ENCODE measurements at places on chromosomes 3 and 15. TPM values are rescaled to one million over a fixed set of nuclear protein-coding genes. Genes with fewer than 3 reads are reported as not detected.

GRCh38 chr3:134376786-134377426, 2.7 kb upstream of the AMOTL2 start:
- DNase-seq = no peak

DNA sequence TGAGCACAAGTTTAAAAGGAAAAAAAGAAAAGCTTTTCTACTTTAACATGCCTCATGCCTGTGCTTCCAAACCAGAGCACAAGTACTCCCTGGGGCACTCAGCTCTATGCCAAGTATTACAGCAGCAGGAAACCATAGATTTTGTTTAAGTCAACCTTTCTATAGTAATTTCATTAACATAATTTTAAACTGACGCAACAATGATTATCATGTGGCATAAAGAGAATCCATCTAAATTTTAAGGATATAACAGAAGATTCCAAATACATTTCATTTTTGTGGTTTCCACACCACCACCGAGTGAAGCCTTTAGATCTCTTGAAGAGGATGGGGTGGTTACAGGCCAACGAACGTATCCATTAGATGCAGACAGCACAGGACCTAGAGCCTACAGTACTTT, 112.1 kb downstream of the TNIK start:
- DNase-seq = no peak

- DNase-seq = no peak
Measured at GRCh38 chr3:153357436-153357835, 195.4 kb downstream of the RAP2B start.

The ALDH1A2 gene
- total RNA-seq = not detected

- no peak for DNase-seq
Measured at GRCh38 chr3:185519021-185519420, 20.2 kb upstream of the TMEM41A start.

The C3orf20 gene
- total RNA-seq = not detected

DNA sequence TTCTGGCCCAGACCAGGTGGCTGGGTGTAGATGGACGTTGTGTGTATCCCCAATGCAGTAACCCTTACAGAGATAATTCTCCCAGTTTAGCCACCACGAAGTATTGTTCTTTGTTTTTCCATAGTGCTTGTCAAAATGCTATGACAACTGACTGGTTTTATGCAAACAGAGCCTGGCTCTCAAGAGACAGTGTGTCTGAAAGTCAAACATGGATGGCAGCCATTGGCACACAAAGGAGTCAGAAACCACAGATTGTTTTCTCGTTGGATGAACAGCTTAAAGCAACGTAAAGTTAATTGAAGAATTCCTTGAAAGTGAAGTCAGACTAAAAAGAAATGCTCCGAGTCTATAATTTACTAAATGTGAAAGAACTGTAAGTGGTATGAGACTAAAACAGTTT, 91.2 kb downstream of the FILIP1L start:
- no peak for DNase-seq

- DNase-seq = no peak
Measured at GRCh38 chr3:8887435-8888300, 75.6 kb downstream of the RAD18 start.

DNA sequence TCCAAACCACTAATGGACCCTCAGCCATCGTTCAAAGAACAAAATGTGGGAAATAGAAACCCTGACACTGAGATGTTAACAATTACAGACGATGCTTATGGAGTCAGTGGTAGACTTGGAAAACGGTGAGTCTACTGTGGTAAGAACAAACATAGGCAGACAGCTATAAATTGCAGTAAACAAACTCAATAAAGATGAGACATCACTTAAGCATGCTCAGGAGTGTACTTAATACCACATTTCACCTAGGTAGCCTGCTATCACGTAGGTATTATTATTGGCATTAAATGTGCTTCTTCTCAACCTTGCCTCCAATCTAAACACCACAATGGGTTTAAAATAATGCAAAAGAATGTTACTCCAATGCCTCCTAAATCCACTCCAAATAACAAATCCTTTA, 2.5 kb downstream of the OSBPL10 start:
- no peak for DNase-seq

The PLSCR2 gene
- not detected for total RNA-seq

DNA sequence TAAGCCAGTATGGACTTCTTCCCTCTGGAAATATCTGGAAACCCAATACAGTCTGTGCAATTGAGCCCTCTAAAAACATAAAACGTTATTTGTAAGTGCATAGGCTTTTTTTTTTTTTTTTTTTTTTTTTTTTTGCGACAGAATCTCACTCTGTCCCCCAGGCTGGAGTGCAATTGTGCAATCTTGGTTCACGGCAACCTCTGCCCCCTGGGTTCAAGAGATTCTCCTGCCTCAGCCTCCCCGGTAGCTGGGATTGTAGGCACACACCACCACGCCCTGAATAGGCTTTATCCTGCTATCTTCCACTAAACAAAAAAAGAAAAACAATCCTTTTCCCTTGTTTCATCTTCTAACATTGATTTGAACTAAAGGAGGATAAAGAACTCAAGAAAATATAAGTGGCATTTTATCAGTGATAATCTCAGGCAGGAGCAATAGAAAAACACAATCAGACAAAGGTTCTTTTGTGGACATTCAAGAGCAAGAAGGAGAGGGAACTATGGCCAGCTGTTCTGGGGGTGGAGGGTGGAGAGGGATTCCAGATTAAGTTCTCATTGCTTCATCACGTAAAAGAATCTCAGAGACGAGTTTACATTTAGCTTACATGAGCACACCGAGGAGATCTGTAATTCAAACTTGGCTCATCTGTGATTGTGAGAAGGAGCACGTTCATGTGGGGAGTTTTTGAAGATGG, 68.6 kb downstream of the ITGB5 start:
- no peak for DNase-seq

DNA sequence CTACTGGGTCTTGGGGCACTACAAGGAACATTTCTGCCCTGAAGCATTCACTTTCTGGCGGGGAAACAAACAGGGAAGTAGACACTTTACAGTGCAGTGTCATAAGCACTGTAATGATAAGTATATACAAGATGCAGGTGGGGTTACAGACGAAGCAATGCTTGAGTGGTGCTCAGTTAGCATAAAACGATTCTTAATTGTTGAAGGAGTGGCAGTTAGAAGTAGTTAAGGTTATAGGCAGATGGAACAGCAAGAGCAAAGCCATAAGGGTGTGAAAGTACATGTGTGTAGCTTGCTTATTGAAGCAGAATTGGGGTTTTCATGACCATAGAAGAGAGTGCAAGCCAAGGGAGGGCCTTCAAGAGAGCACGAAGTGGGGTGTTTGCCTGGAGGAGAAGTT, 46.2 kb downstream of the SLC25A26 start:
- no peak for DNase-seq

DNA sequence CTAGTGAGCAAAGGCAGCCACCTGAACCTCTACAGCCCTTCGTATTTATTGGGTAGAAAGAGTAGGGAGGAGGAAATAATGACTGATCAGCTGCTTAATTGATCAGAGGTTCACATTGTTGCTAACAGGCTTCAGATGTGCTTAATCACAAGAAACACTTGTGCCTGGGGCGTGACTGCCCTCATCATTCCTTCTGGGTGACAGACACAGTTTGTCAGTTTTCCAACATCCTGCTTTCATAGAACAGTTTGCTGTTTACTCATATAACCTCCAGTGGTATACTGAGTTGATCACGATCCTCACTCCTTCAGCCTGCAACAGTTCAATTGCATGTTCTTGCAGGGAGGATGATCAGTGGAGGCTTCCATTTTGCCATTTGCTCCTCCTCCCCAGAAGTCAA, 13.6 kb upstream of the CASR start:
- no peak for DNase-seq

DNA sequence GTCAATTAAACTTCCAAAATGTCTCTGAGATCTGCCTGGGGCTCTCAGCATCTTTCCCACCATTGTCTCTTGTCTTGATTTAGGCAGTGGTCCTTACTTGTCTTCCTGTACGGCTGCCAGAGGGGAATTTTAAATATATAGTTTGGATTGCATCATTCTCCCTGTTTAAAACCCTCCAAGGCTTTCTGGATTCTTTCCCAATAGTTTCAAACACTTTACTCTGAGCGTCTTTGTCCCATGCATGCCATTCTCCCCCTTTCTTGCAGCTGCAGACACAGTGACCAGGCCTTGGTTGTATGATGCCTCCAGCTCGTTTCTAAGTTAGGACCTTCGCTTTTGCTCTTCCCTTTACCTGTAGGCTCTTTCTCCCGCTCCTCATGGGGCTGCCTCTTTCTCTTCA, 323.3 kb upstream of the CTNNB1 start:
- no peak for DNase-seq

- DNase-seq = peak; percentile 93
Measured at GRCh38 chr3:194740859-194741491, 55.3 kb downstream of the FAM43A start.

GRCh38 chr15:96253006-96253747, 77.3 kb upstream of the NR2F2 start:
- DNase-seq = no peak

DNA sequence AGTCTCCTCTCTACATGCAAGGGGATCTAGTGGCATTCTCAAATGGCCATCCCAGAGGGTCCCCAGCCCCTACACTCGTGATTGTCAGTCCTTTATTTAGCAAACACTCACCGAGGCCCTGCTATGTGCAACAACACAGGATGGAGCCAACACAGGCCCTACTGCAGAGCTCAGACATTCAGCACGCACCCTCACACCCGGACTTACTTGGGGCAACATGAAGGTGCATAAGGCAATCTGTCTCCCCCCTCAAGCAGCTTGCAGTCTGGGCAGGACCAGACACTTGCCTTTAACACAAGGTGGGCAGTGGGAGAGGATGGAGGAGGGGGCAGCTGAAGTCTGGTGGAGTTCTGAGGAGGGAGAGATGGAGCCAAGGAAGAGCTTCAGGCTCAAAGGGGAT, 258.4 kb downstream of the XXYLT1 start:
- no peak for DNase-seq

The TMCO5A gene
- total RNA-seq = not detected

The LSAMP gene
- 5.9 TPM for total RNA-seq

- peak; percentile 47 for DNase-seq
Measured at GRCh38 chr3:179260949-179261765, 10.2 kb upstream of the KCNMB3 start.

GRCh38 chr15:82832601-82833361, 23.4 kb downstream of the WHAMM start:
- peak; percentile 69 for DNase-seq

The CCR9 gene
- total RNA-seq = not detected

- no peak for DNase-seq
Measured at GRCh38 chr3:140699516-140700231, 21.8 kb downstream of the TRIM42 start.

GRCh38 chr3:113057117-113057516, 66.3 kb downstream of the GTPBP8 start:
- DNase-seq = no peak

- no peak for DNase-seq
Measured at GRCh38 chr3:128242818-128243601, 89.7 kb downstream of the EEFSEC start.

The ABHD2 gene
- total RNA-seq = 15.2 TPM
